ENCODE measurements at places on chromosomes 5 and 9.

DNA sequence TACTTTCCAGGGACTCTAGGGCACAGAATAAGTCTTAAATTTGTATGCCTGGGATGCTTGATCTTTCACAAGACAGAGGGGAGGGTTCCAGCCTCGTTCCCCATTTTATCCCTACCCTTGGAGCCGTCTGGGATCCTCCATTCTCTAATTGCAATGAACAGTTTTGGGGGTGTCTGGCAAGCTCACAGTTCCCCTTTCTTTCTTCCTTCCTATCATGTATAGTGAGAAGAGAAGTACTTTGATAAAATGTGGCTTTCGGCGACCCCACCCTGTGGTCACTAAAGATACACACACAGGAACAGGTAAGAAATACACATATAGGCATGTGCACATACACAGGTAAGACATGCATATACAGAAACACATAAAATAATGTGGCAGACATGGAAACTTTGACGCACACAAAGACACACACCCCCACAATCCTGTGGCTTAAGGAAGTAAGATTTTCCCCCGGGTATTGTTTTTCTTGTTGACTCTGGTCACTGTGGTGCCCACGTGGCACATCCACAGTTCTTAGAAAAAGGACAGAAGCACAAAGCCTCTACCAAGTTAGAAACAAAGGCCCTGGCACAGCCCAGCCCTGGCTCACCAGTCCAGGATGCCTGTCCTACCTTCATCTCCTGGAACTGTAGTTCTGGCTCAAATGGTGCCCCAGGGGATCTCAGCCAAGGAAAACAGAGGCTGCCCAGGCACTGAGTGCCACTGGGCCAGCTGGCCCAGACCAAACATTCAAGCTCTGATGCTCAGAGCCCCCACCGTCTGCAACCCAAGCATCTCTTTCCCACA lies 6.3 kb upstream of the SMU1 start:
- no peak for DNase-seq

DNA sequence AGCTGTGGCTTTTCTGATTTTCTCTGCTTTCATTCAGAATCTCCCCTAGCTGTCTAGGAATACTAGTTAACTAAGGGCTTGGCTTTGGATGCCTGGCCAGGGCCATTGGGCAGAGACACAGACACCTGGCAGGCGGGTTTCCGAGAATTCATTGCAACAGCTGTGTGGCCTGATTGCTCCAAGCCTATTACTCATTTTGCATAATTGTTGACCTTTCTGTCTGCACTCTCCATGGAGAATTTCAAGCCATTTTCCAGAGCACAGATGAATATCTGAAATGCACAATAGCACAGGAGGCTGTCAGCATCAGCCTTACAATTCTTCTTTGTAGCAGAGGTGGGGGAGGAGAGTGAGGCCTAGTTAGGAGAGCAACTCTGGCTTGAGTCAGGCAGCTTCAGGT lies 310.5 kb downstream of the DMAC1 start:
- DNase-seq = no peak

GRCh38 chr5:124951105-124951504 lies 204.7 kb upstream of the ZNF608 start:
- DNase-seq = no peak

DNA sequence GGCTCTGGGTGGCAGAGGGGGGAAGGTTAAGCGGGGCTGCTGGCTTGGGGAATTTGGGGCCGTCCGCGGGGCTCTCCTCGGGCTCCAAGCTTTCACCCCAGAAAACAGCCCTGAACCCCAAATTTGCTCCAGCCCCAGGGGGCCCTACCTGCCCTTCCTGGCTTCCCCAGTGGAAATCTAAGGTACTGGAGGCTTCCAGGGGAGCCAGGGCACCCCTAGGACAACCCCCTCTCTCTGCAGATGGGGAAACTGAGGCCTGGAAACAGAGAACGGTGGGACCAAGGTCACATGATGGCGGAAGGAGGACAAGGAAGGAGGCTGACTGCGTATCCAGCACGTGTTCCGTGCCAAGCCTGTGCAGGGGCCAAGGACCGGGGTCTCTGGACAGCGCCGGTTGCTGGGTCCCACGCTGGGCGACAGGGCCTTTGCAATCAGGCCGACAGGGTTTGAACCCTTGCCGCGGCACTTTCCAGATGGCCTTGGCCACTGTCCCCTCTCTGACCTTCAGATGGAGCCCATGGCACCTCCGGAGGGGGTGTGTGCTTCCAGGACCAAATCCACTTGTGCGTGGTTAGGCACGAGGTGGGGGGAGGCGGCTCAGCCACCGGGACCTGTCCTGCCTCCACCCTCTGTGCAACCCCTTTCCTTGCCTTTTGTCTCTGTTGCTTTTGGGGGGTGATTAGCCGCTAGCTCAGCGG lies 183.1 kb downstream of the C9orf50 start:
- no peak for DNase-seq

- no peak for DNase-seq
Observed at GRCh38 chr5:130546211-130546610, 618.8 kb downstream of the HINT1 start.

- DNase-seq = no peak
Observed at GRCh38 chr9:93306579-93307091, 122.7 kb downstream of the WNK2 start.

DNA sequence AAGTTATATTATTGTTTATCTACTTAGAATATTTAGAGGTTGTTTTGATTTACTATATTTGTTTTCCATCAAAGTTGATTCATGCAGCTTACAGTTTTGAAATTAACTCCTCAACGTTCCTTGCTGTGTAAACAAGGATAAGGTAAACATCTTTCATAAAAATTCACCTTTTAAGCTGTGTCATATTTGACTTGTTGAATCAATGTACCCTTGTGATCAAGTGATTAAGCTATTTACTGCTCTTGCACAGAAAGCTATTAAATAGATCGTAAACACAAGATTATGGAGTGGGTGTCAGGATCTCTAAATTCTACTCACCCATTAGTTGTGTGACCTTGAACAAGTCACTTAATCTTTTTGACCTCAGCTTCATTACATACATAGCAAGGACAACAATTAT lies 2054.0 kb upstream of the NUDT12 start:
- no peak for DNase-seq

DNA sequence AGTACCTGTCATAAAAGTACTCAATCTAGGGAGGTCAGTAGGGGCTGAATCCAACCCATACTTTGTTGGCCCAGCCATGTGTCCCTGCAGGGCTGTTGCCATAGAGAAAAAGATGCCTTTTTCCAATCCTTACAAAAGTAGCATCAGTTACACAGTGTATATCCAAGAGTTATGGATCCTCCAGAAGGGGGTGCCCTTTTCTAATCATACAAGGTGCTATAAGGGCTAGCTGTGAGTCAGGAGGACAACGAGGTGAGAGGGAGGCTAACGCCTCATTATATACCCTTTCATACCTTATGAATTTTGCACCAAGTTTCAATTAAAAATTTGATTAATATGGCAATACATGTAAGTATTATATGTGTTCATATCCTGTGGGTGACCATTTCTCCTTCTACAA lies 4.8 kb downstream of the KIAA0825 start:
- no peak for DNase-seq

- no peak for DNase-seq
Observed at GRCh38 chr5:138577452-138577851, 2.3 kb upstream of the HSPA9 start.

- DNase-seq = no peak
Observed at GRCh38 chr9:2116073-2116472, 100.9 kb downstream of the SMARCA2 start.

GRCh38 chr5:66299463-66299862 lies 155.4 kb downstream of the SREK1 start:
- no peak for DNase-seq

- no peak for DNase-seq
Observed at GRCh38 chr5:43193894-43194265, 1.9 kb downstream of the NIM1K start.

DNA sequence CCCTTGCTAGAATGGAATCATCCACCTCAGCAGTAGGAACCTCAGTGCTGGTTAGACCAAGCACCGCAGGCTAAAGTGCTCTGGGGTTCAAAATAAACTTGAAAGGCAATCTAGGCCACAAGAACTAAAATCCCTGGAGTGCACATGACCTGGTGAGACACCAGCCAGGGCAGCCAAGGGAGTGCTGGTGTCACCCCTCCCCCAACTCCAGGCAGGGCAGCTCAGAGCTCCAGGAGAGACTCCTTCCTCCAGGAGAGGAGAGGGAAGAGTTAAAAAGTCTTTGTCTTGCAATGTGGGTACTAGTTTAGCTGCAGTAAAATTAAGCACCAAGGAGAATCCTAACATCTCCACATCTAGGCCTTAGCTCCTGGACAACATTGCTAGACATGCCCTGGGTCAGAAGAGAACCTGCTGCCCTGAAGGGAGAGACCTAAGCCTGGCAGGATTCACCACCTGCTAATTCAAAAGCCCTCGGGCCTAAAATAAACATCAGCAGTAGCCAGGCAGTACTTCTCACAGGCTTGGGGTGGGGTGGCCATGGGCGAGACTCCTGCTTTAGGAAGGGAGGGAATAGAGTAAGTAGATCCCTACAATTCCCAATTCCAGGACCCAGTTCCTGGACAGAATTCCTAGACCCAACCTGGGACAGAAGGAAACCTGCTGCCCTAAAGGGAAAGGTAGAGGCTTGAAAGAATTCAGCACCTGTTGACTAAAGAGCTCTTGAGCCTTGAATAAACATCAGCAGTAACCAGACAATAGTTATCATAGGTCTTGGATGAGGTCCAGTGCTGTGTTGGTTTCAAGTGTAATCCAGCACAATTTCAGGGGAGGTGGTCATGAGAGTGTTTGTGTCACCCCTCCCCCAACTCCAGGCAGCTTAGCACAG lies 25.8 kb downstream of the UGT3A2 start:
- no peak for DNase-seq

DNA sequence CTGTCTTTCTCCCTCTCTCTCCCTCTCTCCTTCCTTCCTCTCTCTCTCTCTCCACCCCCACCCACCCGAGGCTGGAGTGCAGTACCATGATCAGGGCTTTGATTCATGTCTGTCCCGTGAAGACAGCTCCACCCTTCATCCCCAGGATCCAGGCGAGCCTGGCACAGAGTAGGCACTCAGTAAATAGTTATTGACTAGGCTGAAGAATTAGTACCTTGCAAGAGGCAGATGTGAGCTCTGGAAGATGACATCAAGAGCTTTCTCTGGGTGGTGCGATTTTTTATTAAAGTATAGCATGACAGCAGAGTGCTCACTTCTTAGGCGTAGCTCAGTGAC lies 24.0 kb upstream of the WDR38 start:
- no peak for DNase-seq

DNA sequence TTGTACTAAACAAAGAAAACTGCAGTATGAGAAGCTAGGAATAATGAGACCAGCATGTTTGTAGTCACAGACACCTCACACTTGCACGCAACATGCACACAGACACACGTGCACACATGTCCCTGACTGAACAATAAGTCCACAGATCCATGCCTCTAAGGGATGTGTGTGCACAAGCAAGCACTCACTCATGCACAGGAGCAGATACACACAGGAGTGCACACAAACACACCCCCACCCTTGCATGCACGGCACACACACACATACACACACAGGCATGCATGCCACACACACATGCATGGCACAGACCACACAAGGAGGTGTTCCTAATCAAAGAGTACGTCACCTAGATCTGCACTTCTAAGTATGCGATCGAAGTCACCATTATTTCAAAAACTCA lies 111.4 kb upstream of the FAM120A start:
- no peak for DNase-seq

- no peak for DNase-seq
Observed at GRCh38 chr5:543351-543750, 19.1 kb upstream of the SLC9A3 start.

DNA sequence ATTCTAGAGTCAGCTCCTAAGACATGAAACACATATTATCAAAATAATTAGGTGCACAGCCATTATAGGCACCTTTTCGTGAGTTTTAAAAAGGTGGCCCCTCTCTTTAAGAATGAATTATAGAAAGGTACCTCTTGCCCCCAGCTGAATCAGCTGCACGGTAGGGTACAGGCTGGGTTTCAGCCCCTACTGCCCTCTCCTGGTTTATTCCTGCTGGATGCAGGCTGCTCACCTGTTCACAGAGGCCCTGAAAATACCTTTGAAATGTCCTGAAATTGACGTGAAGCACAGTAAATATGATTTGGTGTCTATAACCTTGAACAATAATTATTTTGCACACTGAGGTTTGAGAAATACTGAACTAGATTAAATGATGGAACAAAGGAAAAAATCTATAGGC lies 504.8 kb upstream of the SGCD start:
- DNase-seq = no peak

DNA sequence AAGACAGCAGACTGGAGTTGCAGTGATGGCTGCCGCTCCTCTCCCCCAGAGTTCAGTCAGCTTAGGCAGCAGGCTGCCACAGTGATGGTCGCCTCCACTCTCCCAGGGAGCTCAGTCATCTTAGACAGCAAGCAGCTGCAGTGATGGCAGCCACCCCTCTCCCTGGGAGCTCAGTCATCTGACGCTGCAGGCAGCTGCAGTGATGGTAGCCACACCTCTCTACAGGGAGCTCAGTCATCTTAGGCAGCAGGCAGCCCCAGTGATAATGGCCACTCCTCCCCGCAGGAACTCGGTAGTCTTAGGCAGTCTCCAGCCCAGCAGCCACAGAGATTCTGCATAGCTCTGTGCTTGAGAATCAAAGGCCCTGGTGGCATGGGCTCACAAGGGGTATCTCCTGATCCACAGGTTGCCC lies 582.7 kb downstream of the DTWD2 start:
- no peak for DNase-seq

- DNase-seq = no peak
Observed at GRCh38 chr9:33082128-33082527, 5.7 kb upstream of the SMU1 start.

DNA sequence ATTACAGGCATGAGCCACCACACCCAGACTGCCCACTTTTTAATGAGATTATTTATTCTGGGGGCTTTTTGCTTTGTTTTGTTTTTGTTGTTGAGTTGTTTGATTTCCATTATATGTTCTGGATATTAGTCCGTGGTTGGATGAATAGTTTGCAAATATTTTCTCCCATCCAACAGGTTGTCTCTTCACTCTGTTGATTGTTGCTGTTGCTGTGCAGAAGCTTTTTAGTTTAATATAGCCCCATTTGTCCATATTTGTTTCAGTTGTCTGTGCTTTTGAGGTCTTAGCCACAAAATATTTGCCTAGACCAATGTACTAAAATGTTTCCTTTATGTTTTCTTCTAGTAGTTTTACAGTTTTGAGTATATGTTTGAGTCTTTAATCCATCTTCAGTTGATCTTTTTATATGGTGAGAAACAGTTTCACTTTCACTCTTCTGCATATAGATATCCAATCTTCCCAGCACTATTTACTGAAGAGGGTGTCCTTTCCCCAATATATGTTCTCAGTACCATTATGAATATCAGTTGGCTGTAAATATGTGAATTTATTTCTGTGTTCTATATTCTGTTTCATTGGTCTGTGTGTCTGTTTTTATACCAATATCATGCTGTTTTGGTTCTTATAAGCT lies 30.2 kb upstream of the TBCA start:
- DNase-seq = no peak

DNA sequence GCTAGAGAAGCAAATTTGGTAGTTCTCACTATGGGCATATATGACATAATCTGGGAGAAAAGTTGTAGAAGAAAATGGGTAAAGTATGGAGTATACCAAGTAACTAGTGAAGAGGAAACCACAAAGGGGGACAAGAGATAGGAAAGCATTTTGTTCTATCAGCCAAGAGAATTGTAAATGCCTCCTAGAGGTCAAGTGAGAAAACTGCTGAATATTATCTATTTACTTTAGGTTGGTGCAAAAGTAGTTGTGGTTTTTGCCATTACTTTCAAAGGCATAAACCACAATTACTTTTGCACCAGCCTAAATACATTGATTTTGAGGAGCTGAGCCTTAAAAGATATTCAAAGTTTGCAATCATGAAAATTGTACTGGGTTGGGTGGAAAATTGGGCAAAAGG lies 126.7 kb upstream of the GRHPR start:
- DNase-seq = no peak
